ENCODE measurements at places on chromosomes 13 and 19. TPM values are rescaled to one million over a fixed set of nuclear protein-coding genes. Genes with fewer than 3 reads are reported as not detected.

DNA sequence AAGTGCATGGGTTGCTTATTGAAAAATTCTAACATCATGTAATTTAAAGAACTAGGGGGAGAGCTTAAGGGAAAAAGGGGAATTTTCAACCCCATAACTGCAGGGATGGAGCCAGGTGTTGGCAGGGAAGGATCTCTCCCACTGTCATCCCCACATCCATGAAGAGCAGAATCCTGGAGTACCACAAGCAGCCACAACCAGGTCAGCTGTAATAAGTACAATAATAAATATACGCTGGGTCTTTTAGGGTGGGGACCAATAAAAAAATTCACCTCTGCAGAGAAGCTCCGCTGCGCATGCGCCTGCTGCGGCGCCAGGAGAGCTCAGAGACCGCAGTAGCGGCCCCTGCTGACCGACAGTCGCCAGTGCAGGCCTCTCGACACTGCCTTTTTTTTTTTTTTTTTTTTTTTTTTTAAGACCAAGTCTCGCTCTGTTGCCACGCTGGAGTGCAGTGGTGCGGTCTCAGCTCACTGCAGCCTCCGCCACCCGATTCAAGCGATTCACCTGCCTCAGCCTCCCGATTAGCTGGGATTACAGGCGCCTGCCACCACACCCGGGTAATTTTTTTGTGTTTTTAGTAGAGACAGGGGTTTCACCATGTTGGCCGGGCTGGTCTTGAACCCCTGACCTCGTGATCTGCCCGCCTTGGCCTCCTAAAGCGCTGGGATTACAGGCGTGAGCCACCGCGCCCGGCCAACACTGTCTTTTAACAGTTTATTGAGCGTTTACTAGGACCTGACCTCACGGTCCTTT lies 2.5 kb upstream of the EEF2 start:
- H3K27me3 ChIP-seq = no peaks in the 10 kb centered on the region
- H3K36me3 ChIP-seq = peaks cover 15% of the 10 kb centered on the region
- H3K4me3 ChIP-seq = peak overlapping the region; percentile 22
- no peak overlapping the region for H3K27ac ChIP-seq
- H3K4me1 ChIP-seq = peaks cover 16% of the 10 kb centered on the region

DNA sequence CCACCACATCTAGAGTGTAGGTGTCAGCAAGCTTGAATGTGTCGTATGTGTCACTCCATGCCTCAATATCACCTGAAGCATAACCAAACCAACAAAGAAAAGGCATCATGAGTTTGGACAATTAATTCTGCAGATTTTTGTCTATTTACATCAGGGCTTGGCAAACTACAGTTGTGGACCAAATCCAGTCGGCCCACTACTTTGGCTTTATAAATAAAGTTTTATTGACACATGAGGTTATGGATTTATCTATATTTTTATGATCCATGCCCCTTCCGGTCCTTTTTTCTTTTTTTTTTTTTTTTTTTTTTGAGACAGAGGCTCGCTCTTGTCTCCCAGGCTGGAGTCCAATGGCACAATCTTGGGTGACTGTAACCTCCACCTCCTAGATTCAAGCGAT lies 9.2 kb upstream of the CABP5 start:
- H3K4me3 ChIP-seq = no peak overlapping the region
- H3K4me1 ChIP-seq = no peaks in the 10 kb centered on the region
- no peaks in the 10 kb centered on the region for H3K36me3 ChIP-seq
- no peak overlapping the region for H3K27ac ChIP-seq

The RASAL3 gene
- not detected for total RNA-seq

GRCh38 chr19:38634757-38635482 lies 12.5 kb upstream of the ACTN4 start:
- H3K36me3 ChIP-seq = peaks cover 16% of the 10 kb centered on the region
- H3K27ac ChIP-seq = peak overlapping the region; percentile 19
- no peaks in the 10 kb centered on the region for H3K4me1 ChIP-seq
- peak; percentile 64 for DNase-seq

The IQCN gene
- total RNA-seq = 0.83 TPM

The FGF14 gene
- total RNA-seq = 7.8 TPM

The LILRA5 gene
- total RNA-seq = not detected

DNA sequence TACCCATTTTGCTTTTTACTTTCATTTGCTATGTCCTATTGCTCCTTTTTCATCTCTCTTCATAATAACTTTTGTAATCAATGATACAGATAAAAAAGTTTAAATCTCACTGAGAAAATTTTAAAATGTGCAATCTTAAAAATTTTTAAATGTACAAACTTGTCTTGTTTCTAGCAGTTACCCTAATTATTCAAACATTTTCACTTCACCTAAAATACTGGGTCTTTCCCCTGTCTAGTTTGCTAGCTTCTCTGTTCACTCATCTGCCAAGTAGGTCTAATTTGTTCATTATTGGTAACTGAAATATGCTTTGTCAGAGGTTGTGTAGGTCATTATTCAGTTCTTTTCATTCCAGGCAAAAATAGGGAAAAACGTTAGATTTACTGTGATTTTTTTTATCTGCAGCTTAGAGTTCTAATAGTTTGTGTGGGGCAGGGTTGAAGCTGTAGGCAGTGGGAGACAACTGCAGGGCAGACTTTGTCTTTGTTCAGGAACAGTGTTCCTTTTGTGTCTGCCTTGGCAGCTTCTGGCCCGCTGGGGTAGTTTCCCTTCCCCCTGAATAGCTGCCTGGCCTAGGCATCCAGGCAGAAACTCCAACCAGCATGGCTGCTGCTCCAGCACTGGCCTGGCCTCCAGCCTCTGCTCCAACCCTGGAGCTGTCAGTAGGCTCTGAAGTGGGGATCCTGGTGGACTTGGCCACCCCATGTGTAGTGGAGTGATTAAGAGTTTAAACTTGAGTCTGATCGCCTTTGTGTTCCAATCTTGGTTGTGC lies 48.5 kb downstream of the WDFY2 start:
- peaks cover 5% of the 10 kb centered on the region for H3K4me1 ChIP-seq
- H3K36me3 ChIP-seq = no peaks in the 10 kb centered on the region
- H3K27ac ChIP-seq = peak overlapping the region; percentile 20

DNA sequence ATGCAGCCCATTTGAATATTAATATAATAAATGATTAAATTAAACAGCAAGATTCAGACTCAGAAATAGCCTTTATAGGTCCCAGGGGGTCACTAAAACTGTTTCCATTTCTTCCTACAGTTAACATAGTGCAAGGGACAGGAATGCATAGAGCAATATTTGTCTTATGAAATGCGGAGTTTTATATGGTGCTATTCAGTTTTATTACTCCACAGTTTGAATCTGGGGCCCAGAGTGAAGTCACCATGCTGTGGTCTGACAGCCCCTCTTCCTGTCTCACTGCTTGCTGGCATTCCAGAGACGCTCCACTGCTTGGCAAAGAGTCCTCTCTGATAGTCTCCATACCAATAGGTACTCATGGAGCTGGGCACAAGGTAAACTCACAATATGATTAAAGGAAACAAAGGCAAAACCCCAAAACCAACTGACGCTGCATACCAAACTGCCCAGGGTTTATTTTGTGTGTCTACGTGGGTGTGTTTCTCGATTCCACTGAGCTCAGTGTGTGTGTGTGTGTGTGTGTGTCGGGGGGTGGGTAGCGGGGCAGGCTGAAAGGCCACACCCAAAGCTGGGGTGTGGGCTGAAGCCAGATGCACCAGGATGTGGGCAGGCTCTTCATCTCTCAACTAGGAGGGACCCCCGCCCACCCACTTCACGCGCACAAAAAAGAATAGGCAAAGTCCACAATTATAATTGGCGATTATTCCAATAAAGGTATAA lies 277.9 kb downstream of the TSHZ3 start:
- H3K4me1 ChIP-seq = peaks cover 5% of the 10 kb centered on the region
- no peak overlapping the region for H3K4me3 ChIP-seq
- no peak for DNase-seq
- peaks cover 4% of the 10 kb centered on the region for H3K27me3 ChIP-seq

DNA sequence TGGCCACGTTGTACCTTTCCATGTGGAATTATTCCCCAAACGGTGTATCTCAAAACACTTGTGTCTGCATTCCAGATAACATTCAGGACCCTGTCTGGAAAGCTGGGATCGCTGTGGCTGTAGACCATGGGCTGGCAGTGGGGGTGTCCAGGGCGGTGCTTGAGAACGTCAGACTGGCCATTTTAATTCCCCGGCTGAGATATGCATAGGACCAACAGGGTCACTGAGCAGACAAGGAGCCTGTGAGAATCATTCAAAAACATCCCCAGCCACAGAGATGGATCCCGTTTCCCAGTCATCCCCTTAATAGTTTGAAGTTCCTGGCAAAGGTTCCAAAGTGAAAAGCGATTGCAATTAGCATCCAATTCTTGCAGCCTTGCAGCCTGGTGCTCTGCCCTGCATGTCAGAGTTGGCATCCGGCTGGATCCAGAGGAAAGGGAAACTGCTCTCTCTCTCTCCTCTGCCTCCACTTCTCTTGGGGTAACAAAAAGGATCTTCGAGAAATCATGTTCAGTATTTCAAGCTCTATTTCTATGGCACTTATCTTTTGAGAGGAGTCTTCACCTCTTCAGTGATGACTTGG lies 41.6 kb downstream of the IFT88 start:
- H3K27me3 ChIP-seq = no peaks in the 10 kb centered on the region
- DNase-seq = peak; percentile 43

DNA sequence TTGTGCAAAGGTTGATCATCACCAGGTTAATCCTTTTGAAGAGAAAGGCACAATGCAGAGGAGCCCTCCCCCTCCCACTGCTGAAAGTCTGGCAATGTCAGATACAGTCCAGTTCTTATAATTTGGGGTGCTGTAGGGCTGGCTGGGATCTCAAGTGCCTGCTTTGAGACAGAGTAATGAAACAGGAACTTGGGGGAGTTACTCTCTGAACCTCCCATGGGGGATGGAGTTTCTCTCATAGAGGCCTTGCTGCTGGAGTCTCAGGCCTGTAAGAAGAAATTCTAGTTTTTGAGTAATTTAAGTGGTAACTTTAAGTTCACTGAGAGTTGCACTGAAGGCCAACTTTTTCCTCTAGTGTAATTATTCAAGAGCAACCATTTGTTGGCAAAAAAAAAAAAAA lies 410.5 kb downstream of the KCNRG start:
- no peak for DNase-seq
- peaks cover 10% of the 10 kb centered on the region for H3K4me1 ChIP-seq
- H3K36me3 ChIP-seq = no peaks in the 10 kb centered on the region
- H3K27me3 ChIP-seq = no peaks in the 10 kb centered on the region
- H3K27ac ChIP-seq = no peak overlapping the region

DNA sequence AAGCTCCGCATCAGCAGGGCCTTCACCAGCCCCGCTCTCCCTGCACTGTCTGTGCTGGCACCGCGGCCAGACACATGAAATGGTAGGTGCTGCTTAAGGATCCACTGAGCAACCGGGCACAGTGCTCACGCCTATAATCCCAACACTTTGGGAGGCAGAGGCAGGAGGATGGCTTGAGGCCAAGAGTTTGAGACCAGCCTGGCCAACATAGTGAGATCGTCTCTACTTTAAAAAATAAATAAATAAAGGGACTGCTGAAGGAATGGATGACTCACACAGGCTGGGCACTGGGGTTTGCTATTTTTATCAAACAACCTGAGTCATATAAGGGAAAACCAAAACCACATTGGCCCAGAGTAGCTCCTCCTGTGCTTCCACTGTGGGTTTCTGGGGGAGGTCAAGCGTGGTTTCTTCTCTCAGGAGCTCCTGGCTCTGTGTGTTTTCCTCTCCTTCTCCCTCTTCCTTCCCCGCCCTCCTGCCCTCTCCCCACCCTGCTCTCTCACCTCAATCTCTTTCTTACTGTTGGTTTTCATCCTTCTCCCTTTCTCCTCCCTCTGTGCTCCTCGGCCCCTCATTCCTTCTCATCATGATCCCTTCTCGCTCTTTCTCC lies 21.3 kb downstream of the VRK3 start:
- peak; percentile 97 for DNase-seq
- H3K27ac ChIP-seq = peak overlapping the region; percentile 67
- H3K4me3 ChIP-seq = no peak overlapping the region
- H3K27me3 ChIP-seq = no peaks in the 10 kb centered on the region

- no peaks in the 10 kb centered on the region for H3K27me3 ChIP-seq
- peak overlapping the region; percentile 87 for H3K27ac ChIP-seq
- DNase-seq = peak; percentile 42
- peak overlapping the region; percentile 73 for H3K4me3 ChIP-seq
Observed at GRCh38 chr19:19385896-19386869, 19.3 kb upstream of the GATAD2A start.

DNA sequence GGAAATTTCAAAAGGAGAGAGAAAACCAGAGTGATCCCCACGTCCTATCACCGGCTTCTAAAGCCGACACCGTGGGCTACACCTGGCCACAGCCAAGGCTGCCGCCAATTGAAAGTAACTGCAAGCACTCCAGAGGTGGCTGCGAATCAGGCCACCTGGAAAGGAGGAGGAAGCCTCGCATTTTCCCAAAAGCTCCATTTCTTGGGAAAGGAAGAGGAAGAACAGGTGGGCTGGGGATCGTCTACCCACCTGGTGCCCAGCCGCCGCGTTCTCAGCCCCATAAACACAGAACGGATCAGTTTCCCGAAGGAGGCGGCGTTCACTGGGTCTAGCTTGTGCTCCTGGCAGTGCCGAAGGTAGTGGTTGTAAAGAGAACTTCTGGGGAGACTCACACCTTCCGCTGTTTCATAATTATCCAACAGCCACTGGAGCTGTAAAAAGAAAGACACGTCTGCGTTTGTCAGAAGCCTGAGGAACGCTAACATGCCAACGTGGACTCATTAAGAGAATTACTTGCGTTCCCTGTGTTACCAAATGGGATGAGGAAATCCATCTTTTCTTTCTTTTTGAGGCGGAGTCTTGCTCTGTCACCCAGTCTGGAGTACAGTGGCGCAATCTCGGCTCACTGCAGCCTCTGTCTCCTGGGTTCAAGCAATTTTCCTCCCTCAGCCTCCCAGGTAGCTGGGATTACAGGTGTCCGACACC lies 38.1 kb upstream of the RANBP3 start:
- DNase-seq = no peak
- H3K4me3 ChIP-seq = no peak overlapping the region
- H3K27ac ChIP-seq = no peak overlapping the region

DNA sequence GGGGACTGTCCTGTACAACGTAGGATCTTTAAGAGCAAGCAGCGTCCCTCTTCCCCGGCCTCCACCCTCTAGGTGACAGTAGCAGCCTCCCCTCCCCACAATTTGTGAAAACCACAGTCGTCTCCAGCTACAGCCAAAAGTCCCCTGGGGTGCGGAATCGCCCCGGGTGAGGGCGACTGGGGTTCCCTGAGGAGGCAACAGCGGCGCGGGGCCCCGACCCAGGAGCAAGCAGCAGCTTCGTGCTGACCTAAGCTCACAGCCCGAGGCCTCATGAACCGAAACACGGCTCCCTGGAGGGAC lies 322 bp downstream of the ZNF558 start:
- no peak for DNase-seq

The RCBTB2 gene
- 6.9 TPM for total RNA-seq

DNA sequence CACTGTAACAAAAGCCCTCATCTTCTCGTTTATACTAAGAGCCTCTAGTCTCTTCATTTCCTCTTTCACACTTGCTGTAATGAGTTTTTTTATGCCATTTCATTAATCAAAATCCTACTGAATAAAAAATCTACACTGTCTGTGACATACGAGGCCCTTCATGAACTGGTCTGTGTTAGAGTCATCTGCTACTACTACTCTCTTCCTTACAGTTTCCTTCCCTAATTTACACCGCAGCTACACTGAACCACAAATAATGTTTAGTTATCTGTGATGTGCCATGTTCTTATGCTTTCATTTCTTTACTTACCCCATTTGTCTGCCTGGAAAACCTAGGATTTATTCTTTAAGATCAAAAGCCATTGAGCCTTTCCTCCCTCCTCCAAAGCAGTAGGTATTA lies 16.0 kb downstream of the UFM1 start:
- H3K27me3 ChIP-seq = no peaks in the 10 kb centered on the region
- no peak for DNase-seq
- H3K27ac ChIP-seq = no peak overlapping the region
- H3K36me3 ChIP-seq = peaks cover 3% of the 10 kb centered on the region
- H3K4me1 ChIP-seq = no peaks in the 10 kb centered on the region
- no peak overlapping the region for H3K4me3 ChIP-seq

GRCh38 chr13:100485265-100485664 lies 103.3 kb downstream of the GGACT start:
- no peak overlapping the region for H3K4me3 ChIP-seq
- no peaks in the 10 kb centered on the region for H3K36me3 ChIP-seq
- no peak for DNase-seq
